ENCODE measurements at places on chromosomes 2 and 18. TPM values are rescaled to one million over a fixed set of nuclear protein-coding genes. Genes with fewer than 3 reads are reported as not detected.

HOXD13 gene
- not detected for total RNA-seq

NFU1 gene
- 31.3 TPM for total RNA-seq

MC4R gene
- not detected for total RNA-seq

CELF4 gene
- not detected for total RNA-seq

RGPD4 gene
- not detected for total RNA-seq

VWA3B gene
- not detected for total RNA-seq

CNRIP1 gene
- 20.5 TPM for total RNA-seq

BOLL gene
- total RNA-seq: not detected
